ENCODE measurements at places on chromosomes 2 and 18.

DNA sequence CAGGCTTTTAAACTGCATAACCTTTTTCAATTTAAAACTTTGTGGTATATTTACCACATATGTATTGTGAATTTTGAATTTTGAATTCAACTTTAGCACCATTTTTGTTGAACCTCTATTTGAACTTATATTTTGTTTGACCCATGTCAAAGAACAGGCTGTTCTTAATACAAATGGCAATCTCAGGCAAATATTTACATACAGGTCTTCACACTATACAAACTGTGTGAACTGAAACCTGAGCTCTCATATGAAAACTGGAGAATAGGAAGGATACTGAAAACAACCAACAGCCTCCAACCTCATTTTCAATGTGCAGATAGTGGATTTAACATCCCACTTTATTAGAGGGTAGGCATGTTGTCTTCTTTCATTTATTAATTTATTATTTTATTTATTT is 491.8 kb downstream of the KCNJ3 start:
- H3K27me3 ChIP-seq, result no peaks in the 10 kb centered on the region
- no peaks in the 10 kb centered on the region for H3K4me1 ChIP-seq
- no peak overlapping the region for H3K4me3 ChIP-seq

DNA sequence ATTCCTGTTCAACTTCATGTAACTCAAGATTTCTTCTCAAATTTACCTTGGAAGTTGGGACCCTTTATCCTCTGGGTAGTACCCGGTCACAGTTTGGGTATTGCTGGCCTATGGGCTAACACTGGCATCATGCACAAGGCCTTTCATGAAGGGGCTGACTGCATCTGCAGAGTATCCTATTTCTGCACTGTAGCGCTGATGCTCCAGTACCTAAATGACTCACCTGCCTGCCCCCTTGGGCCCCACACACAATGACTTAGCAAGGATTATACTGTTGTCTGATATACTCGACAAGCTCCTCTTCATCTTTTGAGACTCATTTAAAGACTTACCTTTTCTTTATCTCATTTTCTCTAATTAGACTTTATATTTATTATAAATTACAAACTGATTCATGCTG is 39.9 kb downstream of the DNAH6 start:
- DNase-seq, result no peak
- H3K4me1 ChIP-seq, result no peaks in the 10 kb centered on the region
- no peaks in the 10 kb centered on the region for H3K27me3 ChIP-seq
- no peak overlapping the region for H3K27ac ChIP-seq
- H3K36me3 ChIP-seq, result no peaks in the 10 kb centered on the region

DNA sequence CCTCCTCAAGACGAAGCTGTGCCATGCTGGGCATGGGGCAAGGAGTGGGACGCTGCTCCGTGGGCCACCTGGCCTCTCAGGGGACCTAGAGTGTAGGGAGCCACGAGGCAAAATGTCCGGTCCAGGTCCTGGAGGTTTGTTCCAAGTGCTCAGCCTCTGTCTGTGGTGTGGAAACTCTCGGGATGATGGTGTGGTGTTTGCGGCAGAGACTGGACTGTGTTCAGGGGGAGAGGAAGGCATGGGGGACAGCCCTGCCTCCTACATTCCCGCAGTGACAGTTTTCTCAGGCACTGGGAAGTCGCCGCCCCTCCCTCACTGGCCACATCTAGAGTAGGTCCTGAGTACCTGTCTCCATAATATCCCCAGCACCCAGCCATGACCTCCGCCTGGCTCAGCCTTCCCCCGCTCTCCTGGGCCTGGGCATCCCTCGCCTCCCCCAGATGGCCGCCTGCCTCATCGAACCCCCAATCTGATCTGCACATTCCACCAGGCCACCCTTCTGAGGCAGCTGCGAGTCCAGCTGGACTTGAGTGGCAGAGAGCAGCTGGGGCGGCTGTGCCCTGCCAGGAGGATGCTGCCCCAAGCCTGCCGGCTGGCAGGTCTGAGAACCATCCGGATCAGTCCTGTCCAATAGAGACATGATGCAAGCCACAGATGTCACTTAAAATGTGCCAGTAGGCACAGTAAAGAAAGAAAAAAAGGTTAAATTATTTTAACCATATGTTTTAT is 6.2 kb downstream of the KCNIP3 start:
- no peak overlapping the region for H3K27ac ChIP-seq
- peaks cover 18% of the 10 kb centered on the region for H3K4me1 ChIP-seq
- no peaks in the 10 kb centered on the region for H3K36me3 ChIP-seq
- H3K27me3 ChIP-seq, result no peaks in the 10 kb centered on the region
- DNase-seq, result peak; percentile 26

DNA sequence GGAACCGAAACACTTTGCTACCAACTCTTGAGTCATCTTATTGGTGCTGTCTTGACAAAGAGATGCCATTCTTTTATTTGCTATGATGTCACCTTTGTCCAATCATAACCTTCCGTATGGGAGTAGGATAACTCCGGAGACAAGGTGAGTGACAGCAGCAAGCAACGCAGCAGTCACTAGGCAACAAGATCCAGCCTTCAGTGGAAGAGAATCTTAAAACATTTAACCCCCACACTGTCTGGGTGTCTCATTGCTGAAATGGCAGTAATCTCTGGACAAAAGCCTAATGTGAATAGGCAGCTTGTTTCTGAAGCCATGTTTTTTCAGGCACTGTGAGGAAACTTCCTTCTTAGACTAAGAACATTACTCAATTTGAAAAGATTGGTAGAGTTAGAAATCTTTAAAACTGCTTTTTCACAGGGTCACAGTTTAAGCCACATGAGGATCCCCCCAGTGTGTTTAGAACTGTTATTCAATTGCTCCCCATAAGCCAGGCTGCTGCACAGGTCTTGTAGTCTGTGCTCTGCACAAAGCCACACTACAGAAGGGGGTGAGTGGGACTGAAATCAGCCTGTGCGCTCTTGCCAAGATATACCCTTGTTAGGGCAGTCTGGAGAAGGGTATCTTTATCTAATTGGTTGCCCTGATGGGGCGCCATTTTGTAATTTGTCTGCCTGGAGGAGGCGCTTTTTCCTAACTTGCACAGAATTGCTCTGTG is 131.5 kb upstream of the STON1 start:
- H3K4me3 ChIP-seq, result no peak overlapping the region
- no peak for DNase-seq
- H3K4me1 ChIP-seq, result no peaks in the 10 kb centered on the region
- no peak overlapping the region for H3K27ac ChIP-seq
- no peaks in the 10 kb centered on the region for H3K36me3 ChIP-seq

DNA sequence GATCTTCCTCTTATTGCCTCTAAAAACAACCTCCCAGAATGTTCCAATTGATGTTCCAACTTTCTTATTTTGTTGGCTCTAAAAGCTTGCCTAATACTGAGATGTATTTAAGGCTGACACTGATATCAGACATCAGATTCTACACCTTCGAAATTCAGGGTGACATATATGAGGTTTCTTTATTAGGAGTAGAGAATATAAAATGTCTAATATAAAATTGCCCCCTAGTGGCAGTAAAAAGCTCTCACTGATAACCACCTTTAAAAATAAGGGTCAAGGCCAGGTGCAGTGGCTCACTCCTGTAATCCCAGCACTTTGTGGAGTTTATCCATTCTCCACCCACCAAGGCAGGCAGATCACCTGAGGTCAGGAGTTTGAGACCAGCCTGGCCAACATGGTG is 789.7 kb upstream of the SLC39A10 start:
- no peaks in the 10 kb centered on the region for H3K4me1 ChIP-seq
- H3K4me3 ChIP-seq, result no peak overlapping the region
- DNase-seq, result no peak

Data from stomach (tissue), 19 donors.